Ecto neural progenitor cell (in vitro differentiated cells): ENCODE measurements at places on chromosomes 4 and X.

GRCh38 chrX:16870862-16871815, 977 bp upstream of the RBBP7 start:
- DNase-seq, result peak; percentile 88

DNA sequence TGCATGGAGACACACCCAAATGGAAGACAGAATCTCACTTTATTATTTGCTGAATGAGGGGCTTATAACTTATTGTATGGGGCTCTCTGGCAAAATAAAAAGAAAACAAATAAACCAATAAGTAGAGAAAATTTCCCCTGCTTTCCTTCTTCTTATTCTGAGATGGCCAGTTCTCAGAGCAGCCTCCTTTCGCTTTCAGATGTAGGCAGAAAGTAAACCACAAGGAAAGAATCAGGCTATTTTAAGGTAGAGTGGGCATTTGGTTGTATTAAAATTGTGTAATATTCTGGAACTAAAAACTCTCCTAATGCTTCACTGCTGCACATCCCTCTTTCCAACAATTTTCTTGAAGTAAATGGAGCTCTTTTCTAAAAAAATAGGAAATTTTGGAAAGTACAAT, 241.8 kb downstream of the GALNTL6 start:
- no peak for DNase-seq

DNA sequence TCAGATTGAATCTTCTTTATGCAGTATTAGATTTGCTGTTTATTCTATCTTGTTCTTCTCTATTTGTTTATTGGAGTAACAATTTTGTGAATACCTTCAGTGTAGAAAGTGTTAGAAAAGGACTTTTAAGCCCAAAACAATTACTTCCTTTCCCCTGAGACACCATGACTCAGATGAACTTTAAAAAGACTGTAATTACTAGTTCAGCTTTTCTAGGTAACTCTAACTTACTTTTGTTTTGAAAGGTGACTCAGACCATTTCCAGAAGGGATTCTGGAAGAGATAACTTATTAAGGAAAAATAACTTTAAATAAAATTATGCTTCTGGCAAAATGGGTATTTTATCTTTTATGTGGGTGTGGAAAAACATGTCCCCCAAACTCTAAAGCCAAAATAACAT, 561.5 kb upstream of the PCDH10 start:
- DNase-seq, result no peak

- peak; percentile 79 for DNase-seq
Observed at GRCh38 chrX:40108162-40108958, 10.6 kb upstream of the BCOR start.

GRCh38 chrX:28586981-28587551, at the start of gene IL1RAPL1:
Gene IL1RAPL1, plus strand, starts transcription at chrX:28587446.
- no peak for DNase-seq

- DNase-seq, result no peak
Observed at GRCh38 chrX:119549327-119550016, 15.7 kb downstream of the STEEP1 start.
